ENCODE measurements at places on chromosomes 5 and 9.
A peak's percentile ranks its signal among the peaks of the same experiment; 100 is the strongest.

DNA sequence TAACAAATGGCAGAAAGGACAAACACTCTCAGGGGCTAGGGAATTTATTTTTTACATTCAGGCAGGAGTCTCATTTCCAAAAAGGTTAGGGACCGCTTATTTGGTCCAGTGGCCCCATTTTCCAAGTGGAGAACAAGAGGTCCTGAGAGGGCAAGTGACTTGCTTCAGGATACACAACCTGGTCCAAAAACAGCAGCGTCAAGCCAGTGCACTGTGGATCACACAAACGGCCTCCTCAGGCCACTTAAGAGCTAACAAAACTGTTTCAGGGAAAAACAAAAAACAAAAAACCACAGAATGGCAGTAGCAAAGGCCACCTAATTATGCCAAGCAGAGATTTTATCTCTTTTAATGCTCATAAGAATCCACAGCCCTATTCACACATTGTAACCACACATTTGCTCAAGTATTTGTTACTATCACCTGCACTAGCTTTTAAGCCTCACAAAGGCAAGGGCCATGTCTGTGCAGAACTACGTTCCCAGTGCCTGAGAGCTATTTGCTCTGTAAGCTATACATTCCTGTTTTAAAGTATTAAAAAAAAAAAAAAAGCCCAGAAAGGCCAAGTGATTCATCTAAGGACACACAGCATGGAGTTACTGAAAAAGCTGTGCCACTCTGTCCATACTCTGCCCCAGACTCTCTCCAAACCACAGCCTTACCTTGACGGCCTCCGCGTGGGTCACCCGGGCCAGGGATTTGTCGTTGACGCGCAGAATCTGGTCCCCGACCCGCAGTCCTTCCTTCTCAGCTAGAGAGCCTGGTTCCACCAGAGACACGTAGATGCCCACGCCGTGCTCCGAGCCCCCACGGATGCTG lies 1.5 kb downstream of the WHRN start:
- no peak for DNase-seq

- DNase-seq, result no peak
Measured at GRCh38 chr9:119781886-119782285, 412.7 kb upstream of the BRINP1 start.

- no peak for DNase-seq
Measured at GRCh38 chr5:131550606-131551005, 84.4 kb downstream of the RAPGEF6 start.

- peak; percentile 68 for DNase-seq
Measured at GRCh38 chr5:120464627-120465435, 731 bp downstream of the PRR16 start.

DNA sequence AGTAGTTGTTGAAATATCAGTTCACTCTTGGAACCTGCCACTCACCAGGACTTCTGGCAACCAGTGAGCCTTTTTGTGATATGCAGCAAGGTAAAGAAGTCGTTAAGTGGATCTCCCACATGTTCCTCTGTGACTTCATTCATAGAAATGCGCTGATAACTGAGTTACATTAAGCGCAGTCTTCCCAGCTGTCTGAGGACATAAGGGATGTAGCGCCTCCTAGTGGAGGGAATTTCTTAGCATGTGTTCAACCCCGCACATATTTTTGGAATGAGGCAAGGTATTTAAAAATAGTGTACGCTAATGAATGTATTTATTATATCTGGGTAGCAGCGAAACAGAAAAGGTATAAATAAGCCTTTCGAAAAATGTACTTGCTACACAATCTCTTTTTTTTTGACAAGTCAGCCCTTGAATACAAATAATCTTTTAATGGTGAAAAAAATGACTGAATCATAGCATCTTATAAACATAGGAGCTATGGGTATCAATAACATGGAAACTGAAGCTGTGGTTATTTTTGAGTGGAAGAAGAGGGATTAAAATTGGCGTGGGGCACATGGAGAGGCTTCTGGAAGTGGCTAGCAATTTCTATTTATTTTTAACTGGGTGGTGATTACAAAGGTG lies 38.0 kb downstream of the PALM2AKAP2 start:
- DNase-seq, result peak; percentile 74

- DNase-seq, result no peak
Measured at GRCh38 chr5:157033071-157033583, 25.8 kb downstream of the HAVCR1 start.

DNA sequence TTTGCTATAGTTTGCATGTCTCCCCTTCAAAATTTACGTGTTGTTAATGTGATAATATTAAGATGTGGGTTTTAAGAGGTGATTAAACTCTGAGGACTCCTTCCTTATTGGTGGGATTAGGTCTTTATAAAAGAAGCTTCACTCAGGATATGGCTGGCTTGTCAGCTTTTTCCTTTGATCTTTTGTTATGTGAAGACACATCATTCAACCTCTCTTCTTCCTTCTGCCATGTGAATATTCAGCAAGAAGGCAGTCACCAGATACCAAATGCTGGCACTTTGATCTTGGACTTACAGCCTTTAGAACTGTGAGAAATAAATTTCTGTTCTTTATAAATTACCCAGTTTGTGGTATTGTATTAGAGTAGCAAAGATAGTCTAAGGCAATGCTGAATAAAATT lies 855.9 kb upstream of the CDH10 start:
- DNase-seq, result no peak

- DNase-seq, result no peak
Measured at GRCh38 chr5:140007311-140007710, 35.8 kb downstream of the NRG2 start.

All from right forelimb (tissue), 1 donor.